ENCODE measurements at places on chromosomes 12 and 14.
A peak's percentile ranks its signal among the peaks of the same experiment; 100 is the strongest.

DNA sequence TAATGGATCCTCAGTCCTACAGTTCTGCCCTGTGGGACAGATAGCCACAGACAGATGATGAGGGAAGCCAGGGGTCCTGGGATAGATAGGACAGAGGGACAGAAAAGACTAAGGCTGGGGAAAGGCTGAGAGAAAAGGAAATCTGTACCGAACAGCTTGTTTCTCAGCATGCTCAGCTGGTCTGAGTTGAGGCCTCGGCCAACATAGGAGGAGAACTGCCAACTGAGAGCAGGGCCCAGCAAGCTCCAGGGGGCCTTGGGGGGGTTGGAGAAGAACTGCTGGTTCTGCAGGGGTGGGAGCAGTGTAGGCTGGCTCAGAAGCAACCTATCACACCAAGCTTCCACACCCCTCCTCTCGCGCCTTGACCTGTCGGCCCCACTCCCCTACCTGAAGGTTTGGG is 10.1 kb downstream of the IL23A start:
- peaks cover 48% of the 10 kb centered on the region for H3K36me3 ChIP-seq
- H3K4me3 ChIP-seq = no peak overlapping the region
- no peak for DNase-seq
- no peaks in the 10 kb centered on the region for H3K27me3 ChIP-seq

DNA sequence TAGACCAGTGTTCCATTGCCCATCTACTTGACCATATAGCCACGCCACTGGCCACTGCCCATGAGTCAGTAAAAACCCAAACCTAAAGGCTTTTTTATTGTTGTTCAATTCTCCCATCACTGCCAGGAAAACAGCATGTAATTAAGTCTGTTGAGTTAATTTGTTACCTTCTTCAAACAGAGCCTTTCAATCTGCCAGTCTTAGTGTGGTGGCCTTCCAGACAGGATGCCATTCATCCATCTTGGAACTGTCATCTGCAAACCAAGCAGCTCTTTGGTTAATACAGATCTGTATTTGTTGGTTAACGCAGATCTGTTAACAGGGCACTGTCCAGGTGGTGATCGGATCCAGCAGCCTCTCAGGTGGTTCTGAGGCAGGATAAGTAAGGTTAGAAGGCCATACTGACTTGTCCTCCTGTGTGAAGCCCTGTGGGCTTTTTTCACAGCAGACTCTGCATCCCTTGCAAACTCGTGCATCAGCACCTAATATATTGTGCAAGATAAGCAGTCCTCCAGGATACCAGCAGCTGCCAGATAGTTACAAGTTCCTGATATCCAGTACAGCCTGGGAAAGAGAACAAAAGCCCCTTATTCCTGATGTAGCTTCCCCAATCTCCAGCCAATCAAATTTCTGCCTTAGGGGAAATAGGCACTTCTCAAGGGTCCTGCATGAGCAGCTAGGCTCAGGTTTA is 59.1 kb upstream of the DHRS4 start:
- H3K36me3 ChIP-seq = no peaks in the 10 kb centered on the region
- H3K4me3 ChIP-seq = no peak overlapping the region
- no peak overlapping the region for H3K27ac ChIP-seq
- H3K4me1 ChIP-seq = no peaks in the 10 kb centered on the region
- H3K27me3 ChIP-seq = no peaks in the 10 kb centered on the region

GRCh38 chr12:76554405-76555230 is 5.0 kb downstream of the OSBPL8 start:
- no peaks in the 10 kb centered on the region for H3K36me3 ChIP-seq
- peak overlapping the region; percentile 18 for H3K27ac ChIP-seq
- no peaks in the 10 kb centered on the region for H3K27me3 ChIP-seq
- H3K4me1 ChIP-seq = peaks cover 18% of the 10 kb centered on the region

- H3K4me3 ChIP-seq = no peak overlapping the region
- DNase-seq = no peak
- no peaks in the 10 kb centered on the region for H3K27me3 ChIP-seq
- peaks cover 14% of the 10 kb centered on the region for H3K4me1 ChIP-seq
- no peak overlapping the region for H3K27ac ChIP-seq
These were observed 180.4 kb upstream of the ATP2B1 start for GRCh38 chr12:89889062-89889461.

DNA sequence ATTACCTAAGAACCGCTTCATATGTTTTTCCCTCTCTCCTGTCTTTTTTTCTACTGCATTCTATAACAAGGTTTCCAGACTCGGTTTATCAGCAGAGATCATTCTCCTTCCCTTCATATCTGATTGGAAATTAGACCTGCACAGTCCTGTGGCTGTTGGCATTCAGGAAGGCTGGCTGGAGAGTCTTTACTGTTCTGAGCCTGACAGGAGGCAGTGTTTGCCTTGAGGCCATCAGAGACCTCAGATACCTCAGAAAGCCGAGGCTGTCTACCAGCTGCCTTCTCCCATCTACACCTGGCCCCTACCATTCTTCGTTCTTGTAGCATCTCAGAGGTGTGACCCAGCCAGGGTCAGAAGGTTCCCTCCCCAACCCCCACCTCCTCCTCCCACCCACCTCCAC is 182.0 kb downstream of the CAND1 start:
- H3K27me3 ChIP-seq = no peaks in the 10 kb centered on the region
- no peak overlapping the region for H3K27ac ChIP-seq
- H3K36me3 ChIP-seq = no peaks in the 10 kb centered on the region
- H3K4me3 ChIP-seq = no peak overlapping the region
- H3K4me1 ChIP-seq = peaks cover 8% of the 10 kb centered on the region

GRCh38 chr14:55756078-55756477 is 176.1 kb downstream of the KTN1 start:
- no peak for DNase-seq
- no peaks in the 10 kb centered on the region for H3K27me3 ChIP-seq
- H3K4me3 ChIP-seq = no peak overlapping the region
- H3K36me3 ChIP-seq = no peaks in the 10 kb centered on the region

- DNase-seq = no peak
- no peak overlapping the region for H3K27ac ChIP-seq
- peaks cover 15% of the 10 kb centered on the region for H3K36me3 ChIP-seq
- no peak overlapping the region for H3K4me3 ChIP-seq
- peaks cover 10% of the 10 kb centered on the region for H3K4me1 ChIP-seq
- H3K27me3 ChIP-seq = no peaks in the 10 kb centered on the region
These were observed 141.9 kb downstream of the ANO6 start for GRCh38 chr12:45357539-45358417.
